ENCODE measurements at places on chromosomes 3 and 15.

GRCh38 chr15:57607570-57608000 lies 15.9 kb downstream of the MYZAP start:
- H3K36me3 ChIP-seq = no peaks in the 10 kb centered on the region
- H3K27me3 ChIP-seq = no peaks in the 10 kb centered on the region
- DNase-seq = peak; percentile 58
- H3K4me3 ChIP-seq = no peak overlapping the region
- no peaks in the 10 kb centered on the region for H3K4me1 ChIP-seq

GRCh38 chr3:154954757-154955156 lies 125.4 kb upstream of the MME start:
- no peak overlapping the region for H3K4me3 ChIP-seq
- no peaks in the 10 kb centered on the region for H3K4me1 ChIP-seq
- H3K27me3 ChIP-seq = no peaks in the 10 kb centered on the region
- no peaks in the 10 kb centered on the region for H3K36me3 ChIP-seq
- no peak overlapping the region for H3K27ac ChIP-seq
- DNase-seq = no peak

GRCh38 chr15:88747631-88748030 lies 55.6 kb upstream of the ACAN start:
- no peak overlapping the region for H3K4me3 ChIP-seq
- DNase-seq = no peak
- no peaks in the 10 kb centered on the region for H3K27me3 ChIP-seq
- no peaks in the 10 kb centered on the region for H3K36me3 ChIP-seq

DNA sequence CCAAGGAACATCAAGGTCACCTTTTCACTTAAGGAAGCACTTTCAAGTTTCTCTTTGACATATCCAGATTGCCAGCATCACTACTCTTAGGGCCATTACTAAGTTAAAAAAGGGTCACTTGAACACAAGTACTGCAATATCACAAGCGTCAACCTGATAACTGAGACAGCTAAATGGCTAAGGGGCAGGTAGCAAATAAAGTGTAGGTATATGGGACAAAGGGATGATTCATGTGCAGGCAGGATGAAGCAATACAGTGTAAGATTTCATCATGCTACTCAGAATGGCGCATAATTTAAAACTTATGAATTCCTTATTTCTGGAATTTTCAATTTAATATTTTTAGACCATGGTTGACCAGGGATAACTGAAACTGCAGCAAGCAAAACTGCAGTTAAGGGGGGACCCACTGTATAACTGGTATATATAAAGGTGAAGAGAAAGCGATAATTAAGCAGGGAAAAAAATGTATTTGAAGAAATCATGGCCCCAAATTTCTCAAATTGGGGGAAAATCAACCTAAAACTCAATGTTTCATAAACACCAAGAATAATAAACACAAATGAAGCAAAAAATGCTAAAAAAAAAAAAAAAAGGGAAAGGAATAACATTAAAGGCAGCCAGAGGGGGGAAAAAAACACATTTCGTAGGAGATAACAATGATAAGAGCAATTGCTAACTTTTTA lies 13.1 kb downstream of the CCR1 start:
- H3K27ac ChIP-seq = peak overlapping the region; percentile 55
- no peaks in the 10 kb centered on the region for H3K36me3 ChIP-seq
- DNase-seq = no peak
- H3K27me3 ChIP-seq = no peaks in the 10 kb centered on the region
- H3K4me3 ChIP-seq = no peak overlapping the region

DNA sequence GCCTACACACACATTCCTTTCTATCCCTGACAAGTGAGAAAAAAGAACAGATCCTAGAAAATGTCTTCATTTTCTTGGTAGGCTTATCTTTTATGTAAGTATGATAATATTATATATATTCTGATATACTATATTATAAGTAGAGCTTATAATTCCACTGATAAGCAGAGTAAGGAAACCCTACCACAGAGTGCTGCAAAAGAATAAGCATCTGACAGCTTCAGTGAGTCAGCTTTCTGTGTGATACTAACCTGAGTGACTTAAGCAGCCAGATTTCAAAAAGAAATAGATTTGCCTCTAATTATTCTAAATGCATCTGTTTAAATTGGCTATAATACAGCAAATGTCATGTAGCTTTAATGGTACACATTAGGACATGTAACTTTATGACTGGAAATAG lies 656.0 kb downstream of the MCTP2 start:
- DNase-seq = no peak
- H3K27ac ChIP-seq = no peak overlapping the region
- no peaks in the 10 kb centered on the region for H3K36me3 ChIP-seq
